ENCODE measurements at places on chromosomes 13 and 19.

DNA sequence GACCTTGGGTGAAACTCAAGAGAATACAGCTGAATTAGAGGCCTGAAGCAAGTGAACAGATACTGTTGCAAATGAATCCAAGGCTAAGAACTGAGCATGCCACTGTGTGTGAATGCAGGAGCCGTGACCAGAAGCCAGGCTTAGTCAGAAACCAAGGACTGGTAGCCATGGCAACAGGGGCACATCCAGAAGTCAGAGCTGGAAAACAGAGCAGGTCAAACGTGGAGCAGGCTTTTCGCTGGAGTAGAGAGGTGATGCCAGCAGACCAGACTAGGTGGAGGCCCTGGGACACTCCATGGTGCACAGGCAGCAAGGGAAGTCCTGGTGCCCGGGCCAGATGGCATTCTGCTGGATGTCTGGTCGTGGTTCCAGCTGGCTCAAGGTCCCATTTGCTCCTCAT lies 564.1 kb downstream of the PCDH9 start:
- no peak for DNase-seq

GRCh38 chr13:20652946-20653345 lies 50.6 kb upstream of the IL17D start:
- no peak for DNase-seq

GRCh38 chr13:97223711-97224541 lies 1.8 kb downstream of the MBNL2 start:
- no peak for DNase-seq

DNA sequence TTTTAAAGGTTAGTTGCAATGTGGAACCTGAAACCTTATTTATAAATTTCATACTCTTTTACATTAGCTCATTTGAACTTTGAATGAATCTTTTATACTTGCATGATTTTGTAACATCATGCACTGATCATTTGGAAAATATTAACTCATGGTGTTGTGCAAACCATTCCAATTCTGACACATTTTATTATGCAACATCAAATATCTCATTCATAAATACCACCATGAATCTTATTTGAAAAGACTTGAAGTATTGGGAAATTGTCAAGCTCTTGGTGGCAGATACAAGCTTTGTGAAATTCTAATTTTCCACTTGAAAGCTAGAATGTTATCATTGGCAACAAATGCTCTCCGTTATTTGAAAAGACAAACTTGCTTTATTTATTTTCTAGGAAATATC lies 379.9 kb upstream of the PCDH20 start:
- DNase-seq: no peak

DNA sequence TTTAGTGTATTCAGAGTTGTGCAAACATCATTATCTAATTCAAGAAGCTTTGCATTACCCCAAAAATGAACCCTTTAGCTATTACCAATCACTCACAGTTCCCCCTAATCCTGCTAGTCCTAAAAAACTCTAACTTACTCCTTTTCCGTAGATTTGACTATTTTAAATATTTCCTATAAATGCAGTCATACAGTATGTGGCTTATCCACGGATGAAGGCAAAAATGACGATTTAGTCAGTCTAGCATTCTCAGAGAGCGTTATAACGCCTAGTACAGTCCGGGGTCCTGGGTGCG lies 587 bp upstream of the ZNF383 start:
- no peak for DNase-seq

- DNase-seq: peak; percentile 56
Observed at GRCh38 chr19:51372649-51373504, at the start of gene NKG7. TSS of gene NKG7 (minus strand) at chr19:51372654. CDS start at chr19:51372535, 119 bp downstream.

GRCh38 chr19:57210381-57210780 lies 19.1 kb downstream of the ZNF264 start:
- no peak for DNase-seq

GRCh38 chr19:35722461-35722860 lies 4.7 kb downstream of the KMT2B start:
- no peak for DNase-seq

DNA sequence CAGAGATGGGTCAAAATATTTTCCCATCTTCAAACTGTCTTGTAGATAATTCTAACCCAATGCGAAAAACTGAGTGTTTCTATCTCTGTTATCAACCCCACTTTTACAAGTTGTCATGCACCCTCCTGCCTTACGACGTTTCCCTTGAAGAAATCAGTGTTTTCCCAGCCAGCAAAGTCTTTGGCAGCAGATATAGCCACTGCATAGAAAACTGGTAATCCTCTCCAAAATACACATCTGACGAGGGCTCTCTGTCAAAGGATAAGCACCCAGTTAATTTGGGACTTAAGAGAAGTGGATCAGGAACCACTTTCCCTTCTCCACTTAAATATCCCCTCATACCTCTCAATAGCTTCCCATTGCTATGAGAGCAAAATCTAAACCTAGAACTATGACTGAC lies 351.9 kb upstream of the MIR17HG start:
- DNase-seq: no peak

- DNase-seq: peak; percentile 91
Observed at GRCh38 chr19:8342684-8343482, at the start of gene KANK3. TSS of gene KANK3 (minus strand) at chr19:8343262. CDS start at chr19:8337828, 5,434 bp downstream.

DNA sequence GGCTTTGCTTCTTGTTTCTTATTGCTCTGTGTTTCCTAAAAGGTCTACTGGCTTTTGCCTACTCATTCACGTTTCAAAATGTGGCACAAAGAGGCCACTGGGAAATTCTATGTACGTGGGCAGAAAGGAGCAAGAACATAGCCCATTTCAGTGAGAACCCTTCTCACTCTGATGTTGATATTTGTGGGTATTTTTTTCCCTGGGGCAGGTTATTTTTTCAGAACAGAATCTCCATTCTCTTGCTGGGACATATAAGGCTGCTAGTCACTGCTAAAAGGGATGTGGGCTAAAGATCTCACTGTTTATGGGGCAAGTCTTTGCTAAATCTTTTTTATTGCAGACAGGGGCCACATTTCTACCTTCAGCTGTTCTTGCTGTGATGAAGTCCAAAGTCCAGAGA lies 27.1 kb downstream of the EDNRB start:
- DNase-seq: no peak

DNA sequence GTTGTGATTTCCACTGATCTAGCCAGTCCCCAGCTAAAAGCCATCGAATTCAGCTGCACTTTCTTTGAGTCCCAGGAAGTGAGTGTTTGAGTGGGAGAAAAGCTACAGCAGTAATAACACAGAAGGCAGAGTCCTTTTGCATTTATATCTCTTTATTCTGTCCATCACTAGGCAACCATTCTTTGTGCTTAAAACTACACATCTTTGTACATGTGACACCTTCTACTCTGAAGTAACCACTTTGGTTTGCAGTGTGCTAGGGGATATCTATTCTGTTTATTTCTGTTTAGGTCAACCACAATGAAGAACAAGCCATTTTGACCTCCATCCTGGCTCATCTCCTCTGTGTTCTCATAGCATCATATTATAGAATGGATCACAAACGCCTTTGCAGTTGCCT lies 226.0 kb upstream of the SERP2 start:
- no peak for DNase-seq
